ENCODE measurements at places on chromosomes 2 and 18.

DNA sequence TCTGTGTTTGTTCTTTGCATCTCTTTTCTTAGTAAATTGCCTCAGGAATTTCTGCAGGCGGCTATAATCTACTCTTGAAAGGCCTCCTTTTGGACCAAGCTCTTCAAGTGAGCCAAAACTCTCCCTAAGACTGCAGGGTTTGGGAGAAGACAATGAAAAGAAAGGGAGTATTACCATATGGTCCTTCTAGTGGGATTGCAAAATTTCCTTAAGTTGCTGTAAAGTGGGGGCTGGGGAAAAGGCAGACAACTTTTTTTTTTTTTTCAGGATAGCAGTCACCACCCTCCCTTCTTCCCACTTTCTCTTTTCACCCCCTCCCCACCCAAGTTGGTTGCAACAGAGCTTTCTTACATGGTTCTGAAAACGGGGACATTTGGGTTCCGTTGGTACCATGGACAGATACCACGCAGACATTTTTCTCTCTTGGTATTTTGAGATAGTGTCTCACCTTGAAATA is 183.7 kb downstream of the FHOD3 start:
- peaks cover 7% of the 10 kb centered on the region for H3K36me3 ChIP-seq
- H3K4me1 ChIP-seq = peaks cover 53% of the 10 kb centered on the region
- no peaks in the 10 kb centered on the region for H3K27me3 ChIP-seq
- DNase-seq = no peak
- peak overlapping the region; percentile 39 for H3K27ac ChIP-seq

DNA sequence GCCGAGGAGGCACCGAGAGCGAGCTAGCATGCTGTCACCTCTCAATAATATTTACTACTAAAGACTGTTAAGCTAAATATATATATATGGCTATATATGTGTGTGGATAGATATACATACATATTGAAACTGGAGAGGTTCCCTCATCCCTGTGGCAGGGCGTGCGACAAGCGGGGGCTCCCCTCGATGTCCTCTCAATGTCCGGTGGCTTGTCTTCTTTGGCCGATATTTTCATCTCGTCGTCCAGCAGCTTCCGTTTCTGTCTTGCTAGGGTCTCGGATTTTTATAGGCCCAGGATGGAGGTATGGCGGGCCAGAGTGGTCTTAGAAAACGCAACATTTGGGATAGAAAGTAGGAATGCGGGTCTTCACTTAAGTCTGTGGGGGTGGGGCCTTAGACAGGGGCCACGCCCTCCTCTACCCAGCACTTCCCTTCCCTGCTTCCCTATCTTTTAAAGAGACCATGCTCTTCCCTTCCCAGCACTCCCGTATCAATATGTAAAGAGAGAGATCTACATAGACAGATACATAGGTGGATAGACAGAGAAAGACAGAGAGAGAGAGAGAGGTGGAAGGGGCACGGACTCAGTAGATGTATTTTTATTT is 866.8 kb downstream of the DSC3 start:
- no peak overlapping the region for H3K27ac ChIP-seq
- no peak overlapping the region for H3K4me3 ChIP-seq
- H3K36me3 ChIP-seq = no peaks in the 10 kb centered on the region
- H3K4me1 ChIP-seq = no peaks in the 10 kb centered on the region
- DNase-seq = no peak

DNA sequence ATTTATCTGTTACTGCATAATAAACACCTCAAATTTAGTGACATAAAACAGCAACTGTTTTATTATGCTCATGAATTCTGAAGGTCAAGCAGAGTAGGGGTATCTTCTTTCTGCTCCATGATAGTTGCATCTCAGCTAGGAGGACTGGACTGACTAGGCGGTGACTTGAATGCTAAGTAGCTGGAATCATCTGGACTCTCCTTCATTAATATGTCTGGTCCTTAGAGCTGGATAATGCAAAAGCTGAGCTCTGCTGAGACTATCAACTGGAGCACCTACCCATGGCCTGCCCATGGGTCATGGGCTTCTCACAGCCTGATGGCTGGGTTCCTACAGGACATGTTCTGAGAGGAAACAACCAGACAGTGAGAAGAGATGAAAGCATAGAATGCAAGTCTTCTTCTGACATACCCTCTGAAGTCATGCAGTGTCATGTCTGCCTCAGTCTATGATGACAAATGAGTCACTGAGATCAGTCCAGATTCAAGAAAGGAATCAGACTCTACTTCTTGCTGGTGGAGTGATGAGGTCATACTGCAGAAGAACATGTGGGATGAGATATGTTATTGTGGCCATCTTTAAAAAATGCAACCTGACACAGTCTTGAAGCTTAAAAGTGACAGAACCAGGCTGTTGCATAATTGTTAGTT is 174.2 kb upstream of the OSR1 start:
- DNase-seq = no peak
- no peak overlapping the region for H3K27ac ChIP-seq
- no peaks in the 10 kb centered on the region for H3K4me1 ChIP-seq
- H3K4me3 ChIP-seq = no peak overlapping the region

DNA sequence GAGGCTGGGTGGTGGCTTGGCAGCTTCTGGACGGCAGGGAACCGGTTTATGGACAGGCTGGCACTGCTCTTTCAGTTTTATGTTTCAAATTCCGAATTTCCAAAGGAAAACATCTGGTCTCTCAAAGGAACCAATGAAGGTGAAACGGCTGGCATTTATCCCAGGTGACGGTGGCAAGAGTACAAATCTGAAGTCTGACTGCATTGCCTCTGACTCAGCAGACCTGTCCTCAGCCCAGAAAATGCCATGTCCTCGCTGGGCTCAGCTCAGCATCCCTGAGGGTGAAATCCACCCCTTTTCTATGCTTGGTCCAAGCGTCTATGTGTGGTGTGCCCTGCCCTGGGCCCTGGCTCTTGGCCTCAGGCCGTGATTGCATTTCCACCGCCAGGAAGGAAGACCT is 38.1 kb downstream of the NAPG start:
- H3K27ac ChIP-seq = no peak overlapping the region
- peaks cover 2% of the 10 kb centered on the region for H3K36me3 ChIP-seq
- no peak overlapping the region for H3K4me3 ChIP-seq
- H3K27me3 ChIP-seq = no peaks in the 10 kb centered on the region
- no peak for DNase-seq
- peaks cover 19% of the 10 kb centered on the region for H3K4me1 ChIP-seq

DNA sequence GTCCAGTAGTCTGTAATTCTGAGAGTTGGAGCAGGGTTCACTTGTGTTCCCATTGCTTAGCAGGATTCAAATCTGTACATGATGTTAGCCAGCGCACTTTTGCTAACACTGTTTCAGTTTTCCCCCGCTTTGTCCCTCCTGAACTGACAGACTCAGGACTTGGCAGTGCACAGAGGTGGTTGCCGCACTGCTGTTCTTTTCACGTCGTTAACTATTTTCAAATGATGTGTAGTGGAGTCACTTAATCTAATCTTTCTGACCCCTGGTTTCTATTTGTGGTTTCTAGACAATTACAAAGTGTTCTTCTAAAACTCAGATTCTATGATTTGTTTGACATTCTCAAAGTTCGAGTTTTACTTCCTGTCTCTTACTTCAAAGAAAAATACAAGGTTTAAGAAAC is 234.5 kb downstream of the RBM43 start:
- DNase-seq = no peak
- peaks cover 9% of the 10 kb centered on the region for H3K4me1 ChIP-seq

GRCh38 chr2:20229322-20230113 is 4.6 kb upstream of the SDC1 start:
- DNase-seq = no peak
- H3K27ac ChIP-seq = no peak overlapping the region
- no peaks in the 10 kb centered on the region for H3K36me3 ChIP-seq

DNA sequence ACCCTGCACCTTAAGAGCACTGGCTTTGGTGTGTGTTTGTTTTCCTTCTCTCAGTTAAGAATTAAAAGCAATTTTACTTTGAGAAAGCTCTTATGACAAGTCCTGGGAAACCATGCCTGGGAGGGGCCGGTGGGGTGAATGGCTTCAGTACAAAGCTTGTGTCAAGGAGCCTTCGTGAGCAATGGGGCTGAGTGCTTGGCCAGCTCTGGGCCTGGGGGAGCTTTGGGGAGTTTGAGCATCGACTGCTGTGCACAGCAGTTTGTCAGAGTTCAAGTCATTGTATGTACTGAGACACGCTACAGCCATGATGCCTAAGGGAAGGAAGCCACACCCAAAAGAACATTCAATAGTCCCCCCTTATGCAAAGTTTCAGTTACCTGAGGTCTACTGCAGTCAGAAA is 75.8 kb downstream of the ARHGEF4 start:
- no peaks in the 10 kb centered on the region for H3K36me3 ChIP-seq
- no peak overlapping the region for H3K4me3 ChIP-seq
- no peak overlapping the region for H3K27ac ChIP-seq

- DNase-seq = no peak
- no peak overlapping the region for H3K27ac ChIP-seq
- H3K36me3 ChIP-seq = peaks cover 5% of the 10 kb centered on the region
- H3K4me3 ChIP-seq = no peak overlapping the region
- peaks cover 26% of the 10 kb centered on the region for H3K4me1 ChIP-seq
- H3K27me3 ChIP-seq = no peaks in the 10 kb centered on the region
Measured at GRCh38 chr2:238438856-238439849, 12.4 kb downstream of the ASB1 start.

DNA sequence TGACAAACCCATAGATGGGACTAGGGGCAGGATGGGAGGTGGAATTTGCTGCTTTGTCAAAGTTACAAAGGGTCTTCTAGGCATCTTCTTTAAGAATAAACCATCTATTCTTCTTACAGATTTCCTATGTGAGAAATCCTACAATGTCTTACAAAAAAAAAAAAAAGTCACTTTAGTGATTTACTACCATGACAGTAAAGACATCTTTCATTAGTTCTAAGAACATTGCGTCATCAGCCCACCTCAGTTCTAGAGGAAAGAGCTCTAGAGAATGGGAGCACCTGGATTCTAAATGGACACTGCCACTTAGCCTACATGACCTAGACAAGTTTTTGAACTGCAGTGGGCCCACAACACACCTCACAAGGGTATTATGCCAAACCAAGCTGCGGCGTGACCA is 172.0 kb downstream of the MYO5B start:
- H3K4me3 ChIP-seq = no peak overlapping the region
- H3K36me3 ChIP-seq = no peaks in the 10 kb centered on the region
- no peaks in the 10 kb centered on the region for H3K4me1 ChIP-seq
- no peak overlapping the region for H3K27ac ChIP-seq

GRCh38 chr18:59957957-59958356 is 58.2 kb downstream of the PMAIP1 start:
- H3K4me1 ChIP-seq = no peaks in the 10 kb centered on the region
- no peak overlapping the region for H3K4me3 ChIP-seq
- H3K27ac ChIP-seq = no peak overlapping the region
- no peak for DNase-seq
- no peaks in the 10 kb centered on the region for H3K27me3 ChIP-seq
- H3K36me3 ChIP-seq = no peaks in the 10 kb centered on the region

- DNase-seq = no peak
- H3K4me3 ChIP-seq = no peak overlapping the region
- H3K4me1 ChIP-seq = peaks cover 30% of the 10 kb centered on the region
- H3K27me3 ChIP-seq = no peaks in the 10 kb centered on the region
- H3K36me3 ChIP-seq = no peaks in the 10 kb centered on the region
- no peak overlapping the region for H3K27ac ChIP-seq
Measured at GRCh38 chr2:173753441-173753840, 211.7 kb downstream of the SP3 start.

DNA sequence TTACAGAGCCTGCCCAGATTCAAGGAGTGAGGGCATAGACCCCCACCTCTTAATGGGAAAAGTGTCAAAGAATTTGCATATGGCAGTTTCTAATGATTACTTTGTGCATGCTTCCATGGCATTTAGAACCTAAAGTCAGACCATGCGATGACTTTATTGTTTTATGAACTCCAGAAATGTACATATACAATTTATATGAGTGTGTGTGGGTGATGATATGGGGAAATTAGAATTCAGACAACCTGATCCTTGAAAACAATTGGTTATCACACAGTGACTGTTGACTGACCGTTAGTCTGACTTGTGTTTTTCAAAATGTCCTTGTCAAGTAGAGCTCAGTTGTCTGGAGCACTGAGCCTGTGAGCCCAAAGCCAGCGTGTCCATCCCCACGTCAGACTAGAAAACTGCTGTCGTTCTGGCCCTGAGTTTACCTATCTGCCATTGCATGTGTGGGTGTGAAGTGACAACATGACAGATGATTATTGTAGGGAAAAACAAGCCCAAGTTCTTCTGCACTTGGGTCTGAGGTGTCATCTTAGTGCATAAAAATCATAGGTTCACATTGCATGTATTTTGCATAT is 128.4 kb downstream of the MYO3B start:
- H3K27me3 ChIP-seq = no peaks in the 10 kb centered on the region
- no peak overlapping the region for H3K4me3 ChIP-seq
- peaks cover 25% of the 10 kb centered on the region for H3K4me1 ChIP-seq
- no peaks in the 10 kb centered on the region for H3K36me3 ChIP-seq
- DNase-seq = no peak

GRCh38 chr2:210519594-210519993 is 36.8 kb upstream of the CPS1 start:
- H3K27me3 ChIP-seq = no peaks in the 10 kb centered on the region
- H3K36me3 ChIP-seq = peaks cover 2% of the 10 kb centered on the region
- no peak overlapping the region for H3K4me3 ChIP-seq
- no peaks in the 10 kb centered on the region for H3K4me1 ChIP-seq
- H3K27ac ChIP-seq = no peak overlapping the region
